ENCODE measurements at places on chromosomes 5 and 9. TPM values are rescaled to one million over a fixed set of nuclear protein-coding genes. Genes with fewer than 3 reads are reported as not detected.
A peak's percentile ranks its signal among the peaks of the same experiment; 100 is the strongest.

GRCh38 chr5:98865690-98866089, 63.1 kb downstream of the CHD1 start:
- H3K4me3 ChIP-seq: no peak overlapping the region
- H3K4me1 ChIP-seq: no peaks in the 10 kb centered on the region
- no peak for DNase-seq
- H3K36me3 ChIP-seq: peaks cover 41% of the 10 kb centered on the region
- no peak overlapping the region for H3K27ac ChIP-seq
- no peaks in the 10 kb centered on the region for H3K27me3 ChIP-seq

DNA sequence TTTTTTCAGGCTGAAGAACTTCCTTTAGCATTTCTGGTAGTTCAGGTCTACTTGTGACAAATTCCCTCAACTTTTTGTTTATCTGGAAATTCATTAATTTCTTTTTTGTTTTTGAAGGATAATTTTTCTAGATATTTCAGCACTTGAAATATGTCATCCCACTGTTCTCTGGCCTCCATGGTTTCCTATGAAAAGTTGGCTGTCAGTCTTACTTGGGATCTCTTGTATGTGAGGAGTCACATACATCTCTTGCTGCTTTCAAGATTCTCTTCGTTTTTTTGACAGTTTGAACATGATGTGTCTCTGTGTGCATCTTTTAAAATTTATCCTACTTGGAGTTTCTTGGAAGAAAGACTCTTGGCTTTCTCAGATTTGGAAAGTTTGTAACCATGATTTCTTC, 79.5 kb downstream of the RIC1 start:
- DNase-seq: no peak
- no peak overlapping the region for H3K4me3 ChIP-seq
- no peaks in the 10 kb centered on the region for H3K4me1 ChIP-seq
- no peaks in the 10 kb centered on the region for H3K36me3 ChIP-seq
- H3K27me3 ChIP-seq: no peaks in the 10 kb centered on the region

GRCh38 chr9:106387965-106388364, 475.0 kb upstream of the ZNF462 start:
- no peaks in the 10 kb centered on the region for H3K27me3 ChIP-seq
- no peak overlapping the region for H3K4me3 ChIP-seq
- H3K36me3 ChIP-seq: no peaks in the 10 kb centered on the region
- DNase-seq: no peak
- H3K4me1 ChIP-seq: no peaks in the 10 kb centered on the region
- H3K27ac ChIP-seq: no peak overlapping the region

DNA sequence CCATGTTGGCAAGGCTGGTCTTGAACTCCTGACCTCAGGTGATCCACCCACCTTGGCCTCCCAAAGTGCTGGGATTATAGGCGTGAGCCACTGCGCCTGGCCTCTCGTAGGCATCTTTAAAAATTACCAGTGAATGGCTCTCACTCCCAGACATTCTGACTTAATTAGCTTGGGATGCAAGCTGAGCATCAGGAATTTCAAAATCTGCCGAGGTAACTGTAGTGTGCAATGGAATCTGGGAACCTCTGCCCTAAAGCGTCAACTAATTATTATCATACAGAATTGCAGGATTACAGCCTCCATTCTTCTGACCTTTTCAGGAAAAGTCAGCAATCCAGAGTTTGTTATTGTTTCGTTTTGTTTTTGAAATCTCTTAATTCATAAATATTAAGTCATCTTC, 213.4 kb upstream of the DMAC1 start:
- no peaks in the 10 kb centered on the region for H3K4me1 ChIP-seq
- H3K36me3 ChIP-seq: no peaks in the 10 kb centered on the region
- H3K27me3 ChIP-seq: no peaks in the 10 kb centered on the region
- no peak overlapping the region for H3K27ac ChIP-seq

- H3K27ac ChIP-seq: no peak overlapping the region
- DNase-seq: no peak
- no peaks in the 10 kb centered on the region for H3K4me1 ChIP-seq
These were observed 267.3 kb upstream of the CDH6 start for GRCh38 chr5:30926218-30926617.

- no peak overlapping the region for H3K27ac ChIP-seq
- DNase-seq: no peak
- no peaks in the 10 kb centered on the region for H3K27me3 ChIP-seq
- no peaks in the 10 kb centered on the region for H3K36me3 ChIP-seq
These were observed 28.5 kb downstream of the GLRA1 start for GRCh38 chr5:151896031-151896691.

DNA sequence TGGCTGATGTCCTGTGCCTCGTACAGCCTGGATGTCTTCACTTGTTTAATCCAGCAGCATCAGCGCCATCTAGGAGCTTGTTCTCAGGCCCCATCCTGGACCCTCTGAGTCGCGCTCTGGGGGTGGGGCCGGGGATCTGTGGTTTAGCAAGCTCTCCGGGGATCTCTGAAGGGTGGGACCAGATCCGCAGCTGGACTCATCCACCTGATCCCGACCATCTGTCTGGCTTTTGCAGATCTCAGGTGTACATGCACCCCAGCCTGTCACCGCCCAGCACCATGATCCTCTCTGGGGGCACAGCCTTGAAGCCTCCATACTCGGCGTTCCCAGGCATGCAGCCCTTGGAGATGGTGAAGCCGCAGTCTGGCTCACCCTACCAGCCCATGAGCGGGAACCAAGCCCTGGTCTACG, 15.1 kb upstream of the POMT1 start:
- no peaks in the 10 kb centered on the region for H3K27me3 ChIP-seq
- DNase-seq: no peak
- no peak overlapping the region for H3K4me3 ChIP-seq
- H3K4me1 ChIP-seq: no peaks in the 10 kb centered on the region

- H3K4me3 ChIP-seq: no peak overlapping the region
- no peaks in the 10 kb centered on the region for H3K4me1 ChIP-seq
- no peak overlapping the region for H3K27ac ChIP-seq
- no peaks in the 10 kb centered on the region for H3K27me3 ChIP-seq
- no peaks in the 10 kb centered on the region for H3K36me3 ChIP-seq
These were observed 119.5 kb downstream of the YTHDC2 start for GRCh38 chr5:113632996-113633395.

DNA sequence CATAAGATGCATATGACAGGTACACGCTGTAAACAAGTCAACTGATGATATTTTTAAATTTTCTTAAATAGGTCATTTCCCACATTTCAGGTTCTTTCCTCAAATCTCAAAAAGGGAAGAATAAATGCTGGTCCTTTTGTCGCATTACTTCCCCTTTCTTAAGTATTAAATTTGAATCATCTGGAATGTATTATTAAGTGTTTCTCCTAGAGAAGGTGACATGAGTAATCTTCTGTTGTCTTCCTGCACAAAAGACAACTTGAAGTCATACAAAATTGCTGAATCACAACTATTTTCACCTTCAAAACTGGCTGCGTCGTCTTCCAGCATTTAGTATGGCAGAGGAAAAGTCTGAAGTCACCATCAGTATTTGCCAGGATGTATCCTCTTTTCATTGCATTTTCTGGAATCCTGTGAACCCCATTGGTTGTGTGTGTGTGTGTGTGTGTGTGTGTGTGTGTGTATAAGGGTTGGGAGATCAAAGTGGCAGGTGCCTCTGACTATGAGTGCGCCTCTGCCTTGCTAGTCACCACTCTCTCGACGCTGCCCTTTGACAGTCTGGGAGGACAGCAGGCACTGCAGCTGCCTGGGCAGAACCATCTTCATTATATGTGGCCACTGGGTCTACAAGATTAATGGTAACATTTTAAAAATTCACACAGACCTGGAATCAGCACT, 86.9 kb downstream of the MVB12B start:
- H3K27me3 ChIP-seq: no peaks in the 10 kb centered on the region
- no peak overlapping the region for H3K4me3 ChIP-seq
- no peaks in the 10 kb centered on the region for H3K4me1 ChIP-seq
- DNase-seq: no peak
- no peak overlapping the region for H3K27ac ChIP-seq

DNA sequence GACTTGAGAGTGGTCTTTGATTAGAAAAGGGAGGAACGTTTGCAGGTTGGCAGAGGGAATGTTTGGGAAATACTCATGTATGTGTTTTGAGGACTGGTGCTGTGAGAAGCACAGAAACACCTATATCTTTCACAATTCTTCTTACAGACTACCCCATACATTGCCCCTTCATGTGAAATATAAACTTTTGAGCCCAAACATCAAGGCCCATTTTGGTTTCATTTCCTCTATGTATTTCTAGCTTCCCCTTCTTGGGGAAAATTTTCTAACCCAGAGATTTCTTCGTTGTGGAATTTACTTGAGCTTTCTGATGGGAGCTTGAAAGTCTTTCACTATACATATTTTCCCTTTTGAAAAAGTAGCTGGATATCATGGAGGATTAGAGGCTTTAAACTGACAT, 67.6 kb downstream of the FYB1 start:
- H3K27me3 ChIP-seq: no peaks in the 10 kb centered on the region
- no peak overlapping the region for H3K4me3 ChIP-seq
- no peaks in the 10 kb centered on the region for H3K36me3 ChIP-seq
- H3K4me1 ChIP-seq: no peaks in the 10 kb centered on the region

DNA sequence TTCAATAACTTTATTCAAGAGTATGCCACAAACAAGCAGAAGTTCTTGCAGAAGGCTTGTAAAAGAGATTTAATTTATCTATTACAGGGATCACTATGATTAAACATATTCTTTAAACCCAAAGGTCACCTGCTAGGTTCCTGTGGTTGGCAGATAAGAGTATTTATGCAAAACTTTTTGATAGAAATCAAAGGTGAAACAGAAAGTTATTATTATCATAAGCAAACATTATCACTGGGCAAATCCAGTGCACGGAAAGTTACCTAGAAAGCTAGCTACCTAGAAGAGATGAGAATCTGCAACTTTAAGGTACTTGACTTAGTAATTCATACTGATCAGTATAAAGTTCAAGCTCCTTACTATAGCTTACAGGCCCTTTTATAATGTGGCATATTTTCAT, 3.2 kb downstream of the STARD4 start:
- DNase-seq: no peak
- H3K4me1 ChIP-seq: no peaks in the 10 kb centered on the region
- no peaks in the 10 kb centered on the region for H3K36me3 ChIP-seq

DNA sequence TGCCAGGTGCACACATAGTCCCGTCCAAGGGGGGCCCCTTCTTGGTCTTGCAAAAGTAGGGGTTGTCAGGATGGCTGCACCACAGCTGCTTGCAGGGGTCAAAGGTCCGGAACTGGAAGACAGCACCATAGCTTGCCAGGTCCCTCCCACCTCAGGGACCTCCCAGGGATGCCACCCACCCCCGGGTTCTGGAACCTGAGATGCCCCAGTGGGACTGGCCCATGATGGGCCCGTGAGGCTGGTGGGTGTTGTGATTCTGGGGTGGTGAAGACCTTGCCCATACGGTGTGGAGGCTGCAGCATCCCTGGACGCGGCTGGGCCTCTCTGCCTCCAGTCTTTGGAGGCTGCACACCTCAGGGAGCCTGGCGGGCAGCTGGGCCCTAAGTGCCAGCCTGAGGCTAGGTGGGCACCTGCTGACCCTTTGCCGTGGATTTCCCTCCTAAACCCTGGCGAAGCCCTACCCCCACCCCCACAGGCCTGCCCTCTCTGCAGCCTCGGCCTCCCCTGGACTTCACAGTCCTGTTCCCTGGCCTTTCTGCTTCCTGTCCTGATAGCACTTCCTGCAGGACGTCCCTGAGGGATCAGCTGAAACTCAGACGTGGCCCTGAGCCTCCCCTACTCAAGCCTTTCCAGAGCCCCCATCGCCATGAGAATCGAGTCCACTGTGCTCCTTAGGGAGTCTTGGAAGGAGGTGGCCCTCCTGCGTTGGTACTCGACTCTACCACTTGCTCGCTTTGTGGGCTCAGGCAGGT, 92.1 kb downstream of the ZNF354C start:
- no peaks in the 10 kb centered on the region for H3K4me1 ChIP-seq
- DNase-seq: no peak
- no peaks in the 10 kb centered on the region for H3K36me3 ChIP-seq
- H3K27ac ChIP-seq: no peak overlapping the region
- H3K4me3 ChIP-seq: no peak overlapping the region

DNA sequence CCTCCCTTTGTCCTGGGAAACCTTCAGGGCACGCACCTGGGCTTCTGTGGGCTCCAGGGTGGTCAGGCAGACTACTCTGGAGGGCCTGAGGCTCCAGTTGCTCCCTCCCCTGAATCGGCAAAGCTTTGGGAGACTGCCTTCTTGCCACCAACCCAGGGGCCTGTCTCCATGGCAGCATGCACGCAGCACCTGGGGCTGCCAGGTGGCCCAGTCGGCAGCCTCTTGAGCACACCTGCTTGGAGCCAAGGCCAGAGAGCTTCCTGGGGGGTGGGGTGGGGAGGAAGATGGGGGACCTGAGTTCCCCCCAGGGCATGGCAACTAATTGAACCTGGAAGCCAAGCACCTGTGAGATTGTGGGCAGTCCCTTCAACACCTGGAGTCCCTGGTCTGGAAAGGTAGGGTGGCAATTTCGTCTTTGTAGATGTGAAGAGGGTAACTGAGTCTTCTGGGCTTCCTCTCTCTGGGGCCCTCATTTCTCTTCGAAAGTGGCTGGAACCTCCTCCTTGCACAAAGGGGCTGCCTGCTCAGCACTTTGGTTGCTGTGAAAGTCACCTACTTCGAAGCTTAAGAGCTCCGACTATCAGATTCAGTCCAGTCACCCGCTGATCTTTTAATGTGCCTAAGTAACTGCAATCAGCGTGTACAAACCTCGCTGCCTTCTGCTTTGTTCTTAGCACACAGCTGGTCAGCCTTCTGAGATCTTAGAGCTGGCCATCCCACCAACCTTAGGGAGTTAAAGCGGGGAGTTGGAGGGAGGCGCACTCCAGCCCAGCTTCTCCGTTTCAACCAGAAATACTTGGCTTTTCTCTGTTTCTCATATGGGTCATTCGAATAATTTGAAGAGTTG, 4.0 kb downstream of the RNF183 start:
- peak; percentile 54 for DNase-seq
- H3K4me1 ChIP-seq: no peaks in the 10 kb centered on the region
- no peak overlapping the region for H3K4me3 ChIP-seq
- no peak overlapping the region for H3K27ac ChIP-seq

DNA sequence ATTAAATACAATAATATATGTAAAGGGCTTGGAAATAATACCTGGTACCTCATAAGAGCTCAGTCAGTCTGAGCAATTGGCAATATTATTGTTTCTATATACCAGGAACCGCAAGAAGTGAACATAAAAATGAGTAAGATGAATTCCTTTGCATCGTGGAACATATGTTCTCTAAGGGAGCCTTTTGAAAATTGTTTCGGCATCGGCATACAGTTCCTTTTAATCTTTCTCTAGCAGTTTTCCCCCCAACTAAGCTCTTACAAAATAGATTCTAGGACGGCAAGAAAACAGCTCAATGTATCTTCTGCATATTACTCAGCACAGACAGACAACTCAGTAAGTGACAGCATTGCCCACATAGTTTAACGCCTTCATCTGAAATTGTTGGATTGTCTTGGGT, 426.6 kb upstream of the WWC1 start:
- no peak overlapping the region for H3K4me3 ChIP-seq
- no peak overlapping the region for H3K27ac ChIP-seq

DNA sequence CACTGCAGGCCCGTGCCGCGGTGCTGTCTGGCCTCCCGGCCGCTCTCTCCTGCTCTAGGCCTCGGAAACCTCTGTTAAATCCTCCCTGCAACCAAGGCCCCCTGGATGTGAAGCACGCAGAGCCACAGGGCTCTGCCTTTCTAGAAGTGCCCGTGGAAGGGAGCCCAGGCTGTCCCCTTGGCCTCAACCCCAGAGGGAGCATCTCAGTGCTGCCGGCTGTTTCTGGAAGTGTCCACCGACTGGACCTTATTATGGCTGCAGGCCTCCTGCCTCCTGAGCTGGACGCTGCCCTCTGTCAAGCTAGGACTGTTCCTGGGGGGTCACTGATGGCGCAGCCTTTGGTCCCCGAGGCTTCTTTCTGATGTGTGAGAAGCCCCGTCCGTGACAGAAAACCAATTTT, 40.4 kb upstream of the PHYKPL start:
- DNase-seq: no peak
- no peaks in the 10 kb centered on the region for H3K4me1 ChIP-seq
- H3K27me3 ChIP-seq: no peaks in the 10 kb centered on the region
- no peaks in the 10 kb centered on the region for H3K36me3 ChIP-seq

The ENHO gene
- total RNA-seq: 0.38 TPM

The TCF7 gene
- 9.5 TPM for total RNA-seq

The COMMD10 gene
- total RNA-seq: 16.2 TPM
